ENCODE measurements at places on chromosomes 7 and 10.

DNA sequence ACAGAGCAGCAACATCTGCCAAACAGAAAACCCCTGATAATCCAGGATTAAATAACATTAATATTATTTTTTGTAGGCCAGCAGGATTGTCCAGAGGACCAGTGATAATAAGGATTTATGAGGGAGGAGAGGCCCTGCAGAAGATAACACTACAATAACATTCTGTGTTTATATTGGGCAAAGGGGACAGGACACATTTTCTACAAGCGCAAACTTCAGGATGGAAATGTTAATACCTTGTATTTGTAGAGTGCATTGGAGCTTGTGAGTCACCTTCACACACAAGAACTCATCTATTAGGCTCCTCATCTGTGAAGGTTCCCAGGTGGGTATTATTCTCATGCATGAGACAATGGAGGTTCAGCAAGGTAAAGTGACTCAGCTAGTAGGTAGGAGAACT is 51.0 kb downstream of the BAMBI start:
- no peak for DNase-seq

DNA sequence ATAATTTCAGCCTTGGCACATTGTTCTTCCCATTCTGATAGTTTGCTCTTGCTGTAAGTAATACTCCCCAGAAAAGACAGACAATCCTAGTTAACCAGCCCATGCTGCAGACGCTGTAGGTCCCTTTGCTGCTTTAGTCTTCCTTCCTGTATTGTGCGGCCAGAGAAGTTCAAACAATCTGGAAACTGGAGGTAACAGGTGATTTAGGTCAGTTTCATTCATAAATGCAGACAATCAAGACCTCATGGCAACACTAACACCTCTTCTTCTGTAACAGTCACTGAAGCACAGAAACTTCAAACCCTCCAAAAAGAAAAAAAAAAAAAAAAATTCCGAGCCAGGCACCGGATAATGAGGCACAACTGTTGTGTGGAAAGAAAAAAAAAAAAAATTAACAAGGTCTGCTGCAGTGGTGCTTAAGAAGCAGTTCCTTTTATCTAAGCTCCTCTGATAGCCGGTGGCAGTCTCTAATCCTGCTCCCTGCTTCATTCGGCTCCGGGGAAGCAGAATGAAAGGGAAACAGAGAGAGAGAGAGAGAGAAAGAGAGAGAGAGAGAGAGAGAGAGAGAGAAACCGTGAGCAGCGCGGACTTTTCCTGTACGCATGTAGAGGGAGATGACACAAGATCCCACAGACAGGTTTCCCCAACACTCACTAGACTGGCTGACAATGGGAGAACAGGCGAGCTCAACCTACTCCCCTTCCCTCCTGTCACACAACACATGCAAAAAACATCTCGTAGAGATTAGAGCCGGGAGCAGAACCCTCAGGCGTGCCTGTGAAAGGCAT is at the start of gene SEMA3A:
TSS of gene SEMA3A (minus strand) at position 306 of the 788 bp plus-strand sequence. CDS start at position 103, 203 bp downstream.
- DNase-seq: peak; percentile 11

DNA sequence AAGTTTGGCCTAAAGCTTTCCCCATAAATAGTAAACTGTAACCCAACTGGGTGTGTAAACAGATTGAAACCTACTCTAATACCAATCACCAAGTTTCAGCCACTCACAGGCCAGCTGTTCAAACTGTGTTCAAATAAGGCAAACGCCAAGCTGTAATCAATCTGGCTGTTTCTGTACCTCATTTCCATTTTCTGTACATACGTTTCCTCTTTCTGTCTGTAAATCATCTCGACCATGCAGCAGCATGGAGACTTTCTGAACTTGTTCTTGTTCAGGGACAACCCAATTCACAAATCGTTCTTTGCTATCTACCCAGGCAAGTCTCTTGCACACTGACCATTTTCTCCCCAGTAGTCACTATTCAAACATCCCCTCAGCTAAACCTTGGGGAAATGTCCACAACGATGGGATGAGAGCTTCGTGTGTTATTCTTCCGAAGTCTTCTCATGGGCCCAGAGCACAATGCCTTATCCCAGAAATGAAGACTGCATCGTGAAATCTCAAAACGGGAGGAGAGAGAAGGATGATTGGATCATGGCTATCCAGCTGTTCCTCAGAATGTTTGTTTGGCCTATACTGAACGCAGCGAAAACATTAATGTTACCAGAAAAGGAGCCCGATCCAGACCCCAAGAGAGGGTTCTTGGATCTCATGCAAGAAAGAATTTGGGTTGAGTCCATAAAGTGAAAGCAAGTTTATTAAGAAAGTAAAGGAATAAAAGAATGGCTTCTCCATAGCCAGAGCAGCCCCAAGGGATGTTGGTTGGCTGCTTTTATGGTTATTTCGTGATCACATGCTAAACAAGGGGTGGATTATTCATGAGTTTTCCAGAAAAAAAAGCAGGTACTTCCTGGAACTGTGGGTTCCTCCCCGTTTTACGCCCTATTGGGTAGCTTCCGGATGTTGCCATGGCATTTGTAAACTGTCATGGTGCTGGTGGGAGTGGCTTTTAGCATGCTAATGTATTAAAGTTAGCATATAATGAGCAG is 86.2 kb downstream of the SLC16A9 start:
- no peak for DNase-seq

GRCh38 chr7:30177186-30177585 is 42.4 kb downstream of the MTURN start:
- no peak for DNase-seq

- no peak for DNase-seq
Observed at GRCh38 chr7:123538189-123538714, 3.9 kb upstream of the IQUB start.

DNA sequence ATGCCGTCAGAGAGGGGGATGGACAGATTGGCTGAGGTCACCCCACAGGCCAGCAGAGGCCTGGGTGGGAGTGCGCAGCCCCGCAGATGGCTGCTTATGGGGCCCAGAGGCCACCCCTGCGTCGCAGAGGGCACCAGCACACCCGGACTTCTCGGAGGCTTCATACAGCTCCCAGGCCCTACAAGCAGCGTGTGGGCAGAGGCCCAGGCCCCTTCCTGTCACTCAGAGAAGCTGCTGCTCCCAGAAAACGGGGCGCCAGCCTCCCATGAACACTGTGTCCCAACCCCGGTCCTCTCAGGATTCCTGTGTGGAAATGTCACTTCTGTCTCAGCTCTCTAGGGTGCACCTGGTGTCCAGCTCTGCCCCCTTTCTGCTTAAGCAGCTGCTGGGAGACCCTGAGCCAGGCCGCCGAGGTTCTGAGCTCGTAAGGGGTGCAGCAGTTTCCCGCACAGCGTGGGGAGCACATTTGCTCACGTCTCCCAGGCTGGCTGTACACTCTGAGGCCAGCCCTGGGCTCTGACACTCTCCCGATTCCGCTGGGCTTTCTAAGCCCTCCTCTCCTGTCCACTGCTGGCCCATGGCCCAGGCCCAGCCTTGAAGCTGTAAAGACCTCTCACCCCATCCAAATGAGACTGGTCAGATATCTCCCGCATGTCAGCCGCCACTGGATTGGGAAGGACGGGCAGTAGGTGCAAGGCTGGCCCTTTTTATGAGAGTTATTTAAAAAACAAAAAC is 6.8 kb downstream of the GPR146 start:
- no peak for DNase-seq

DNA sequence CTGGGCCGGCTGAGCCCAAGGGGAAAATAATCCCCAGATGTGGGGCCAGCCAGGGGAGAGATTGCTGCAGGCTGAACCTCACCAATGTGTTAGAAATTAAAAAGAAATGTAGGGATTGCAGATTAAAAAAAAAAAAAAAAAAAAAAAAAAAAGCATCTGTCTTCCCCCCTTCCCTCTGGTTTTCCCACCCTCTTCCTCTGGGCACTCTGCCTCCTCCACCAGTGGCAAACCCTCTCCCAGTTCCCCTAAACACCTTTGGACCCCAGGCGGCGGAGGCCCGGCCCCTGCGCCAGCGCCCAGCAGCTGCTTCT is 7.1 kb downstream of the MNX1 start:
- no peak for DNase-seq

DNA sequence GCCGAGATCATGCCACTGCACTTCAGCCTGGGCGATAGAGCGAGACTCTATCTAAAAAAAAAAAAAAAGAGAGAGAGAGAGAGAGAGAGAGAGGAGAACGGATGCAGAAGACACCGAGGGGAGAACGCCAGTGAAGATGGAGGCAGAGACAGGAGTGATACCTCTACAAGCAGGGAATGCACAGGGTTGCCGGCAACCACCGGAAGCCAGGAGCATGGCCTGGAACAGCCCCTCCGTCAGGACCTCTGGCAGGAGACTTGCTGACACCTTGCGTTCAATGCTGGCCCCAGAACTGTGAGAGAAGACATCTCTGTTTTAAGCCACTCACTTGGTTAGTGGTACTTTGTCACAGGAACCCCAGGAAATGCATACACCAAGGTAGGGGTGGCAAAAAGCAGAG is 38.1 kb upstream of the DUSP5 start:
- DNase-seq: no peak

DNA sequence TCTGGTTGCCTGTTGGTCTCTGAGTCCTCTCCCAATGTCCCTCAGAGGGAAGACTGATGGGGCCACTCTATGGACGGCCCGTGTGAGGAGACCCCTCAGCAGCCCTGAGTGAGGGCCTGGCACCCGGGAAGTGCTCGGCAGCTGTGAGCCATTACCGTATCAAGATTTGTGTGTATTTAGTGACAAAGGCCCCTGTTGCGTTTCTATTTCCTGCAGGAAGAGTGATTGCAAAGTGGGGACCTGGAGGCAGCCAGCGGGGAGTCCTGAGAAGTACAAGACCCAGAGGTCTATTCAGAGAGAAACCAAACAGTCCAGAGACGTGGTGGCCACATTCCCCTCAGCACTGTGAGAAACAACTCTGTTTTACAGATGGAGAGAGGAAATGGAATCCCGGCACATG is 51.1 kb upstream of the CHST15 start:
- no peak for DNase-seq

DNA sequence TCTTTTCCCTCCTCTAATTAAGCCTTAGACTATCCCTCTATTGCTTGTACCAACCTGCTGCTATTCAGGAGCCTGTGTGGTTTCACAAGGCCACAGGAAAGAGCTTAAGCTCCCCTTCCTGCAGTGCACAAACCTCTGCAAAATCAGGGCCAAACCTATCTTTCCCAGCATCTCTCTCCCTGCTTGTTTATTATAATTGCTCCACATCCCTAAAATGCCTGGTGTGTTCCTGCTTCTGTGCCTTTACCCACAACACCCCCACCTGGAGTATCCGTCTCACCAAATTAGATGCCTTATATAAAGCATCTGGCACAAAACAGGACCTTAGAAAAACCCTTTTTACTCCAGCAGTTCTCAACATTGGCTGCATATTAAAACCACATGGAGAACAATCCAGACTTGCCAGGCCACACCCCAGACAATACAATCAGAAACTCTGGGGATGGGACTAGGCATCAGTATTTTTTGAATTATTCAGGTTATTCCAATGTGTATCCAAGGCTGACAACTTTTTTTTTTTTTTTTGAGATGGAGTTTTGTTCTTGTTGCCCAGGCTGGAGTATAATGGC is 16.7 kb downstream of the SEC31B start:
- no peak for DNase-seq

DNA sequence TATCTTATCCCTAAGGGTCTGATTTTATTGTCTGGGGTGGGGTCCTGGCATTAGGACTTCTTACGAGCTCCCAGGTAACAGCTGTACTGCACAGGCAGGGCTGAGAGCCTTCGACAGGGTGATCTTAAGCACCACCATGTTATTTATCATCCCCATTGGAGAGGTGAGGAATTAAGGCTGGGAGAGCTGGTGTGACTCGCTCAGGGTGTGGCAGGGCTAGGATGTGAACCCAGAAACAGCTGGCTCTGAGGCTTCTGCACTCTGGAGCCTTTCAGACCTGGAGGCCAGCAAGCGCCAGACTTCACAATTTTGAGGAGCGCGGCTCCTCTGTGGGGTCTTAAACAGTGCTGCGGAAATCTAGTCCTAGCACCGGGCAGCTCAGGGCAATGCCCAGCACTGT is 27.4 kb upstream of the NDST2 start:
- no peak for DNase-seq

Data from activated T-cell treated with anti-CD3 and anti-CD28 coated beads, Interleukin-2, amount 50 U/mL, for 72 hours (primary cell).